ENCODE measurements at places on chromosomes 2 and 18.
A peak's percentile ranks its signal among the peaks of the same experiment; 100 is the strongest.

- DNase-seq = no peak
Observed at GRCh38 chr2:132424526-132425121, 8.0 kb downstream of the GPR39 start.

- DNase-seq = no peak
Observed at GRCh38 chr18:31819106-31819924, 58.6 kb upstream of the SLC25A52 start.

GRCh38 chr18:52069201-52069600, 270.8 kb upstream of the DCC start:
- DNase-seq = no peak

- peak; percentile 65 for DNase-seq
Observed at GRCh38 chr2:241774419-241775222, 2.0 kb upstream of the GAL3ST2 start.

DNA sequence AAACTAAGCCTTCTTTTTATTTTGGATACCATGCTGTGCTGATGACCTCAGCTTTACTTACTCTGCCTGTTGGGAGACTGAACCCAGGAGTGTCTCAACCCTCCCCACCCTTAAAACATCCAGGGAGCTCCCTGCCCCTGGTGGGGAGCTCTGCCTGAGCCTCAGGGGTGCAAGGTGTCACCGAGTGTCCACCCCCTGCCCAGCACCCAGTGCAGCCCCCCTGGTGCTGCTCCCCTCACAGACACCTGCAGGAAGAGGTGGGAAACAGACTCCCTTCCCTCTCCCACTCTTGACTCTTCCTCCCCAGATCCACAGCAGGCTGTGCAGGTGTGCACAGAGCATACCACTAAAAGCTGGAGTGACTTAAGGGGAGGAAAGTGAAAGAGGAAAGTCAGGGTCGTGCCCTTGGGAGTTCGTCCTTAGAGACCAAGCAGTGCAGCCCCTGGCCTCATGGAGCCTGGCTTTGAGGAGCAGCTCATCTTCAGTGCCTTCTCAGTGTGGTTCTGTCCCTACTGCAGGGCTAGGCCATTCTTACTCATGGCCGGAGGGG, 51.3 kb downstream of the MYO7B start:
- no peak for DNase-seq

DNA sequence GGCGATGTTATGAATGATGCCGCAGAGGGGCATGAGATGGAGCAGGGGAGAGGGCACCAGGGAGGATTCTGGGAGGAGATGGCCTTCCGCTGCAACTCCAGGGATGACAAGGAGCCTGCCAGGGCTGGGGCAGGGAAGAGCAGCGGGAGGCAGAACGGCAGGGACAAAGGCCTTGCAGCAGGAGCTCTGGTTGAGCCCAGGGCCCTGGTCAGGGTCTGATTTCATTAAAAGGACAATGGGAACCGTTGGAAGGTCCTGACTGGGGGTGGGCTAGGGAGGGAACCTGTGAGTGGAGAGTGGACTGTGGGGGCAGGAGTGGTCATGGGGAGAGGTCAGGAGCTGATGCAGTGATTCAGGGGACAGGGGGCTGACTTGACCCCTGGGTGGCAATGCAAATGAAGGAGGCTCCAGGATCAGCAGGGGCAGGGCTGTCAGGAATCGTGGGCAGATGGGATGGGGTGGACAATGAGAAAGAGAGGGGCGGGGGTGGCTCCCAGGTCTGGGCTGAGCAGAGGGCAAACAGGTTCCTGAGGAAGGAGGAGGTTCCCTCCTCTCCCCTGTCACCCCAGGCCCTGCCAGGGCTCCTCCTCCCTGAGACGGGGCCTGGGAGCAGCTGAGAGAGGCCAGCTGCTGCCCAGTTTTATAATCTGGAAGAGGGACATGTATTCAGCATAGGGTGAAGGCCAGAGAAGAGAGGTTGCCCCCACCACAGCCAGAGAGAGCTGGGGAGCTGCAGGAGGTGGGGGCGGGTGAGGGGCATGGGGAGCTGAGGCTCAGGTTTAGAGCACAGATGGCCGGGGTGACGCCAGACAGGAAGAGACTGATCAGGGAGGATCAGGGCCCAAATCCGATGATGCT, 7.3 kb upstream of the DUSP2 start:
- DNase-seq = no peak

DNA sequence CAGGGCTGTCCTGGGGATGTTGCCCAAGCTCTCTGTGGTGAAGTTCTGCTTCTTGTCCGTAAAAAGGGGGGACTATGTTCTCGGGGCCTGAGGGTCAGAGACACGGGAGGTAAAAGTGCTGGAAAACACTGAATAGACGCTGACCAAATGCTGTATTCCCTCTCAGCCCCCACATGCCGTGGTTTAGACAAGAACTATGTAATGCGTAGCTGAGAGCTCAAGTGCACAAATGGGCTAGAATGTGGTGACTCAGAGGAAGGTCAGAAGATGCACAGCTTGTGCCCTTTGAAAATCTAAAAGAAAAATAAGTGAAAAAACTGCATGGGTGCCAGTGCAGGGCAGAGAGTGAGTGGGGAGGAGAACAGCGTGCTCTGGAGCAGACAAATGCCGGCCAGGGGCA, 80.3 kb upstream of the MAP4K4 start:
- no peak for DNase-seq
